HAP-1 (cell line): ENCODE measurements at places on chromosomes 11 and 22.

GRCh38 chr11:2687223-2687530 lies 12.6 kb downstream of the KCNQ1OT1 start:
- no peak for DNase-seq

DNA sequence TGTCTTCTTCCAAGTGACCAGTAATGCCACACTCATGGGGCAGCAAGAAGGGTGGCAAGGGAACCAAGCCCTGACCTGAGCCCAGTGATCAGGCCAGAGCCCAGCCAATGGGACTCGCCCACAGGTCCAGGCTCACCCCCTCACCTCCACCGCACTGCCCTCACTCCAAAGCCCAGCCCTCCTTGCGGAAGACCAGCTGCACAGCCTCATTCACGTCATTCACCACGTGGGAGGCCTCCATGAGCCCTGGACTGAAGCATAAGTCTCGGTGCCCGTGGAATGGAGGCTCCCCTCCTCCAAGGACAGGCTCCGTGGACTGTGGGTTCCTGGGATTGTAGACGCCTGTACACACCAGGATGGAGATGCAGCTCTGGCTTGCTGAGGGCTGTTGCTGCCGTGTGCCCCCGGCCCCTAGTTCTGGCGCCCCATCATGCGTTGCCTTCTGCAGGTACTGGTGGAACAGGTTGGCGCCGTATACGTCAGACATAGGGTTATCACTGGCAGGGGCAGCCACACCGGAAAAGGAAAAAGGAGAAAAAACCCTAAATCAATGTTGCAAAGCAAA lies 16.8 kb upstream of the TMEM121B start:
- no peak for DNase-seq

DNA sequence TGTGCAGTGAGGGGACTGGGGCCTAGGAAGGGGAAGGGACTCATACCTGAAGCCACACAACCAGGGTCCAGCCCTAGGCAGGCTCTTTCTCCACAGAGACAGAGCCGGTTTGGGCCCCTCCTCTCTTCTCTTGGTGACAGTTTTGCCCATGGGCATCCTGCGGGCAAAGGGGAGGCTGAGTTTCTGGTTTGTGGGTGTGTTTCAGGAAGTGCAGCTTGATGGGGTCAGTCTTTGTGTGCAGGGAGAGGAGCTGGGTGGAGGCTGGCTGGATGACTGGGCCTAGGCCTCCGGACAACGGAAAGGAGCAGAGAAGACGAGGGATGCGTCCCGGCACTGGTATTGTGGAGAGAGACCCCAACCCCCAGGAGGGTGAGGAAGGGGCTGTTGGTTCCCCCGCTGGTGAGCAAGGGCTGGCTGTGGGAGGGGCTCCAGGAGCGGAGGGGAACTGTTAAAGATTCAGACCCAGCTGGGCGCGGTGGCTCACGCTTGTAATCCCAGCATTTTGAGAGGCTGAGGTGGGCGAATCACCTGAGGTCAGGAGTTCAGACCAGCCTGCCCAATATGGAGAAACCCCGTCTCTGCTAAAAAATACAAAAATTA lies 23.4 kb upstream of the CELSR1 start:
- DNase-seq: no peak

- DNase-seq: no peak
Measured at GRCh38 chr11:70139785-70140410, 61.8 kb downstream of the ANO1 start.

DNA sequence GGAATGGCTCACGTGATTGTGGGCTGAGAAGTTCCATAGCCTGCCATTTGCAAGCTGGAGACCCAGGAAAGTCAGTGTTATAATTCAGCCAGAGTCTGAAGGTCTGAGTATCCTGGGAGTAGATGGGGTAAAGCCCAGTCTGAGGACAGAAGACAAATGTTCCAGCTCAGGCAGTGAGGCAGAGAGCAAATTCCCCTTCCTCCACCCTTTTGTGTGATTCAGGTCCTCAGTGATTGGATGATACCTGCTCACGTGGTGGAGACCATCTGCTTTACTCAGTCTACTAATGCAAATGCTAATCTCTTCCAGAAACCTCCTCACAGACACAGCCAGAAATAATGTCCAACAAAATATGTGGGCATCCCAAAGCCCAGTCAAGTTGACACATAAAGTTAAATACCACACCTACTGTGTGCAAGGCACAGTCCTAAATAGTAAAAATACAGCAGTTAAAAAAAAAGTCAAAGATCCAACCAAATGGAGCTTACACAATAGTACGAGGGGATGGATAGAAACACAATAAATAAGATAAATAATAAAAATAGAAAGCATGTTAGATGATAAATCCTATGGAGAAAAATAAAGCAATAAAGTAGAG lies 13.2 kb upstream of the APOL6 start:
- DNase-seq: peak; percentile 20

- DNase-seq: peak; percentile 28
Measured at GRCh38 chr11:18012122-18012905, 533 bp downstream of the SERGEF start.

DNA sequence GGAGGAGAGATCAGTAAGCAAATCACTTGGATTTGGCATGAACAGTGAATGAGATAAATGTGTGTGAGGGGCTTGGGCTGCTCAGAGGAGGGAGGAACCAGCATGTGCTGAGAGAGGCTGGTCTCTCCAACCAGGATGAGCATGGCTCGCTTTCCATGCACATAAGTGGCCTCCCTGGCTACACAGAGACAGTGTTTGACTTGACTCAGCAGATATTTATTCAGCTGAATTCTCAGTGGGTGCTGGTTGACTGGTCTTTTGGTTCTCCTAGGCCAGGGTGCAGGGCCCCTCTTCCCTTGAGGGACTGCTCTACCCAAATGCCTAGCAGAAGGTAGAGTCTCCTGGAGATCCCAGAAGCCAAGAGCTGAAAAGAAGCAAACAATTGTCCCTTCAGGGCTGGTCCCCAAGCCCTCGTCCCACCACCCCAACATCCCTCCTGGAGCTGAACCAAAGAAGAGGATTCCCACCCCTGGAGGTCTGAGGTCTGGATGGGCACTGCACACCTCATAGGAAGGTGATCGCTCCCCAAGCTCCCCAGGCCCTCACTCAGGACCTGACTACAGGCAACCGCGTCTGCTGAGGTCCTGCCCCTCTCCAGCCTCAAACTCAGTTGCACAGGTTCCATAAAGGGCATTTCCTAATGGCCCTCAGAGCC lies 3.3 kb upstream of the TRIM29 start:
- no peak for DNase-seq

DNA sequence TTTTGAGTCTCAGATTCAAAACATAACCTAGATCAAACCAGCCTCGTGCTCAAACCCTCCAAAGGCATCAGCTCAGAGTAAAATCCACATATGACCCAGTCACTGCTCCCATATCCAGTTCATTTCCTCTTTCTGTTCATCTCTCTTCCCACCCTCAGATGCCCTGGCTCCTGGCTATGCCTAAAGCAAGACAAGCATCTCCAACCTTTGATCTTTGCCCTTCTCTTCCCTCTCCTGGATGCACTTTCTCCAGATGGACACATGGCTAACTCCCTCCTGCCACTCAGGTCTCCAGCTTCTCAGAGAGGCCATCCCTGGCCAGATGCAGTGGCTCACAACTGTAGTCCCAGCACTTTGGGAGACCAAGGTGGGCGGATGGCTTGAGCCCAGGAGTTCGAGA lies 14.3 kb upstream of the CREB3L1 start:
- DNase-seq: no peak

DNA sequence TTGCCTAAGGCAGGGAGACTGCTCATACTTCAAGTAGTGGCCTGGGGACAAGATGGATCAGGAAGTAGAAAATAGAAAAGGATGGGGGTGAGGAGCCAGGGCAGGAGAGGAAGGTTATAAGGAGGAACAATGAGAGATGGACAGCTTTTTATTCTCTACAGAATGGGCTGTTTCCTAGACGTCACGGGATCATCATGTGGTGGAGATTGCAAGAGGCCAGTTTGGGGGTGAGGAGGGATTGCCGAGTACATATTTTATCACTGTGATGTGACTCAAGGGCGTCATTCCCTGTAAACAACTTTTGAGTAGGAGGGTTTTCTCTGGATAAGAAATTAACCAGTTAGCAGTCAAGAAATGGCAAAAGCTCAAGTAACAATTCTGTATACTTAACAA lies 406.3 kb downstream of the ETS1 start:
- no peak for DNase-seq

DNA sequence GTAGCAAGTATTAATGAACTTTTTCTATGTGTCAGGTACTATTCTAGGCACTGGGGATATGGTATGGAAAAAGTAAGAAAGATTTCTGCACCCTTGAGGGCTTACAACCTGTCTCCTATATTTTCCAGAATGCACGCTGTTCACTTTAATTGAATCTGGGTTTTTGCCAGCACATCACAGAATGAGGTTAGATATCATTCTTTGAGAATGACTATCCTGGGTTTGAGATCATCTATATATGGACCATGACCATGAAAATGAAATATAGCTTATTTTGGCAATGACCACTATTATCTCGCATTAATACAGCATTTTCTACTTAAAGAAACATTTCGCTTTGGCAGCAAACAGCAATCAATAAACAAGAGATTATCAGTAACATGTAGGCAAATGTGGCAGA lies 46.9 kb downstream of the C11orf71 start:
- no peak for DNase-seq

DNA sequence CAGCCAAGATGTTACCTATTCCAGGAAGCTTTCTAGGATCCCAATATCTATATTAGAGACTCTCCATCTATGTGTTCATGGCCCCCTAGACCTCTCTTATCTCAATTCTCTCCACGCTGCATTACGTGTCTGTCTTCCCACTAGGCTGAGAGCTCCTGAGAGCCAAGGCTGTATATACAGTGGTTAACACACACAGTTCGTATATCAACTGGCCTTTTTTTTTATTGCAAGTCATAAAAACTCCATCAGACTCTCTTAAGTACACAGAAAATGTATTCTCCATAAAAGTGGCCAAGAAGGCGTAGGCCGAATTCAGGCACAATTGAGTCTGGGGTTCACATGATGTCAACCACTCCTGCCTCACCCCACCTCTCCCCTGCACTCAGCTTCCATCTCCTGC lies 115.9 kb downstream of the TRIM29 start:
- DNase-seq: no peak

GRCh38 chr22:27959335-27960090 lies 40.5 kb upstream of the PITPNB start:
- DNase-seq: no peak

GRCh38 chr11:116373104-116373944 lies 399.5 kb downstream of the BUD13 start:
- DNase-seq: no peak

- DNase-seq: no peak
Measured at GRCh38 chr22:47442821-47443220, 680.4 kb downstream of the TBC1D22A start.

DNA sequence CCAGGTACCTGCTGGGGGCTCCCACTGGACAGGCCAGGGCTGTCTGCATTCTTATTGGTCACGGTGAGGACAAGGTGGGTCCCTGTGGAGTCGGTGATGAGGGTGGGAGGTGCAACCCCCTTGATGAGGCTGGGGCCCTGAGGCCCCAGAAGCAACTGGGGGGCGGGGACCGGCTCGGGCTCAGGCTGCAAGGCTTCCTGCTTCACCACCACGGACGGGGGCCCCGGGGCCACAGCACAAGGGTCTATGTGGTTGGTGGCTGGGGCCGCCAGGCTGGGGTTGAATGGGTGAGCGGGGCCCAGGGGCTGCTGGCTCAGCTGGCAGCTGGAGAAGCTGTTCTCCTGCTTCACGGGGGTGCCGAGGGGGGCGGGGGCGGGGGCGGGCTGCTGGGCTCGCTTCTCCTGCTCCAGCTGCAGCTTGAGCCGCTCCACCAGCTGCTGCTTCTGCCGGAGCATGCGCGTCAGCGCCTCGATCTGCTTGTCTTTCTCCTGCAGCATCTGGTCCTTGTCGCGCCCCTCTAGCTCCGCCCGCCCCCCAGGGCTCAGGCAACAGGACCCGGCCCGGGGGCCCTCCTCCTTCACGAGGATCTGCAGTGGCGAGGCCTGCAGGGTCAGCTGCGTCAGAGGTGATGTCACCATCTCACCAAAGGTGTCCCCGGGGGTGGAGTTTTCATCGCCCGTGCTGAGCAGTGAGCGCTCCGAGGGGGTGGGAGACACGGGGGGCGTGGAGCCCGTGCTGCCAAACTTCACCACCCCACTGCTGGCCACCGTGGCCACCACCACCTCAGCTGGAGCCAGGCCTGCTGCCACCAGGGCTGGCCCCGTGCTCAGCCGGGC lies 48.2 kb downstream of the SGSM3 start:
- DNase-seq: no peak

DNA sequence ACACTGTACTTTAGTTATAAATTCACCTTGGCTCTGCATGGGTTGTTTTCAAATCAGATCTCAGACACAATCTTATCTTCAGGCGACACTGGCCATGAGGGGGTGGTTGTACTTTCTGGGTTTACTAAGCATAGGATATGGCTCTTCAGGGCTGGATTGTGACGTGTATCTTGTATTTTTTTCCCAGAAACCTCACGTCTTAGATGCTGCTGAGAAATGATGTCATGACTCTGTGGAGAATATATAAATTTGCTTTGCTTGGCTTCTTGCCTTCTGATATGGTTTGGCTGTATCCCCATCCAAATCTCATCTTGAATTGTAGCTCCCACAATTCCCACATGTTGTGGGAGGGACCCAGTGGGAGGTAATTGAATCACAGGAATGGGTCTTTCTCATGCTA lies 82.8 kb upstream of the VSTM5 start:
- DNase-seq: no peak

DNA sequence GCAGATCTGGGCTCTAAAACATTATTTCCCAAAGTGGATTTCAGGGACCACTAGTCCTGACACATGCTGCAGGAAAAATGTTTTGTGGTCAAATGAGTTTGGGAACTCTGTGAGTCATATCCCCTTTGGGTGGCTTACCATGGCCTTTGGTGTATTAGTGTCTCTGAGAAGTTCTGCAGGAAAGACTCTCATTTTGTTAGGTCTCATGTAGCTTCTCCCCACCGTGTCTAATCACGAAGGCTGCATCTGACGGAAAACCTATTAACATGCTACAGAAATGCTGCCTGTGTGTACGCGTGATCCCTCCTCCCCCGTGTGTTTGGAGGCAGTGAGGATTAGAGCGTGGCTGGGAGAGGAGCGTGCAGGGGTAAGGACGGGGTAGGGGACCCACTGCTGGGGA lies 191.7 kb downstream of the ST3GAL4 start:
- DNase-seq: no peak

- DNase-seq: no peak
Measured at GRCh38 chr11:124315052-124315451, 1.3 kb upstream of the OR8D1 start.

DNA sequence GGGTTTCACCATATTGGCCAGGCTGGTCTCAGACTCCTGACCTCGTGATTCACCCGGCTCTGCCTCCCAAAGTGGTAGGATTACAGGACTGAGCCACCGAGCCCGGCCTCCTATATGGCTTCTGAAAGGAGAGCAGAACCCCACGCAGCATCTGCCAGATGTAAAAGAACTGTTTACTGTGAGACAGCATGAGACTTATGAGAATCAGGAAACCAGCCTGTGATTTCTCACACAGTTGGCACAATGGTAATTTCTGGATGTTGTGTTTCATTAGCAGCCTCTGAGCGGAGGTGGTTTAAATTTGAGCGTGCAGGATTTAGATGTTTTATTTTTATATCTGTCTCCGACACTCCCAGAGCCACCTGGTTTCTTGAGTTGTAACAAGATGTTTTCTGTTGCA lies 33.8 kb downstream of the CEP164 start:
- DNase-seq: no peak
